Brain microvascular endothelial cell (primary cell): ENCODE measurements at places on chromosomes 1 and 21.

- no peak for DNase-seq
Measured at GRCh38 chr1:40944841-40945430, 34.6 kb upstream of the CTPS1 start.

DNA sequence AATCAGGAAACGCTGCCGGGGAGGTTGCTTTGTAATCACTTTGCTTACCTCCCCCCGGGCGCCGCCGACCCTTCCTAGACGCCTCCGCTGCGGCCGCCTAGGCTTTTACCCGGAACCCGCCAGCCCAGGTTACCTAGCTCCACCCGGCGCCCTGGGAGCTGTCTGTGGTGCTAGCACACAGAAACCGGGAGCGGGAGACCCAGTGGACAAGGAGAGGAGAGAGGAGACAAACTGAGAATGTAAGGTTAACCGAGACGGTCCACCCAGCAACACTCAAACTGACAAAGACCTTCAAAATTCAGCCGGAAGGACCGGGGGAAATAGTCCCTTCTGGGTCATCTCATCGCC, 9.8 kb downstream of the BARHL2 start:
- no peak for DNase-seq

- DNase-seq = no peak
Measured at GRCh38 chr1:227562933-227563323, 428 bp upstream of the ZNF678 start.

DNA sequence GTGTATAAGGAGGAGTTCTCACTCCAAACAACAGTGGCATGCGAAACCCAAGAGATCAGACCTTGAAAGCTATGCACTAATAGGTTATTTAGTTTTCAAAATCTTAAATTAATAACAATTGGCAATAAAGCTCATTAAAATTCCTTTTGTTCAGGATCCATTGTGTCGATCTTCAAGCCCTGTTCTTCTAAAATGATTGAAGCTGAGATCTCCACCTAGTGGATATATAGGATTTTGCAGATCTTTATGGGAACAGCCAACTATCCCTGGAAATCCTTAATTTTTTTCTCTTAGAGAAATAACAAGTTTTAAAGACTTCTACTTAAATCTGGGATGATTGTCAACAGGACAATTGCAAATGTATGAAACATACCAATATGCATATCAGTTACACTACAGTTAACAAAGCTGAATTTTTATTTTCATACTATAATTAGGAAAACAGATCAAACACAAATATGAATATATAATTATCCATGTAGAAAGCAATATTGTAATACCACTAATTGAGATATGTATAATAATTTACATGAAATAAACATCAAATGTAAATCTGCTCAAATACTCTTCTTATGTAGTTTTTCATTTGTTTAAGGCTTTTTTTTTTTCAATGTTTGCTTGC, 43.3 kb downstream of the LRRC53 start:
- DNase-seq = no peak

- no peak for DNase-seq
Measured at GRCh38 chr1:245678860-245679411, 524.2 kb downstream of the KIF26B start.

GRCh38 chr1:18446751-18447150, 34.0 kb upstream of the KLHDC7A start:
- DNase-seq = no peak
